ENCODE measurements at places on chromosomes 4 and X.

DNA sequence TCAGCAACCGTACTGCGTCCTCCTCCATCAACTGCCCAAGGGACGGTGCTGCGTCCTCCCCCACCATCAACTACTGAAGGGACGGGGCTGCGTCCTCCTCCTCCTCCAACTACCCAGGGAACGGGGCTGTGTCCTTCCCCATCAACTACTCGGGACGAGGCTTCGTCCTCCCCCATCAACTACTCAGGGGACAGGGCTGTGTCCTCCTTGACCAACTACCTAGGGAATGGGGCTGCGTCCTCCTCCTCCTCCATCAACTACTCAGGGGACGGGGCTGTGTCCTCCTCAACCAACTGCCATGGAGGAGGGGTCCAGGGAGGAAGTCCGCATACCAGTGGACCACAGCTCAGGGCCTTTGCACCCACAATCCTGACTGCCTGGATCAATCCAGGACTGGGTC, 24.4 kb downstream of the PPP2R3B start:
- no peak for DNase-seq

- DNase-seq = no peak
Observed at GRCh38 chr4:157664726-157665125, 444.2 kb downstream of the GRIA2 start.

DNA sequence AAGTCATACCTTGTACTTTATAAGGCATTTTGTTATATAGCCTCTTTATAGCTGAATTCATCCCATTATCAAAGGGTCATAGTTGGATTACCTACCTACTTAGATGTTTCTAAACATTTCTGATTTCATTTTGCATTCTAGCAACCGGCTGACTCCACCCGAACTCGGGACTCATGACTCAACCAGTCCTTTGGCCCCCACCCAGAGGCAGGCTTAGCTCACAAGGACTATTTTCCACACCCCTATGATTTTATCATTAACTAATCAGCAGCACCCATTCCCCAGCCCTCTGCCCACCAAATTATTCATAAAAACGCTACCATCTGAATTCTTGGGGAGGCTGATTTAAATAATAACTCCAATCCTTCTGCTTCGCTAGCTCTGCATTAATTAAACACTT, 79.9 kb upstream of the EGFL6 start:
- DNase-seq = no peak

GRCh38 chr4:48654015-48654664, 125.9 kb downstream of the FRYL start:
- no peak for DNase-seq

- DNase-seq = no peak
Observed at GRCh38 chrX:31929366-31929765, 857.5 kb upstream of the FTHL17 start.

GRCh38 chrX:55028040-55028439, 2.7 kb downstream of the ALAS2 start:
- DNase-seq = no peak

GRCh38 chrX:39308126-39308525, 506.9 kb downstream of the MID1IP1 start:
- DNase-seq = no peak

DNA sequence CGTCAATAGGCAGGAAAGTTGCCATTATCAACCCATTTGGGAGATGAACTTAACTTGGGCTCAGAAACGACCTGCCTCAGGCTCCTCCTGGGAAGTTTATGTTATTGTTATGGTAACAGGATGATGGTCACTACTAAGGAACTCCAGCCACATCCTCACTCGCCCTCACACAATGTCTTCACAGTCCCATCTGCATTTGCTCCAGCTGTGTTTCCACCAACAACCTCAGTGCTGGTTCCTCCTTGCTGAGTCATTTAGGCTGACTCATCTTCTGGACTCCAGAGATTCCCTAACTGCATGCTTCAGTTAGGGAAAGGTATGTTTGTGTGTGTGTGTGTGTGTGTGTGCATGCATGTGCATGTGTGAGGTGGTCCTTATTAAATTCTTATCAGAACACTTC, 293.4 kb upstream of the BOD1L1 start:
- no peak for DNase-seq

DNA sequence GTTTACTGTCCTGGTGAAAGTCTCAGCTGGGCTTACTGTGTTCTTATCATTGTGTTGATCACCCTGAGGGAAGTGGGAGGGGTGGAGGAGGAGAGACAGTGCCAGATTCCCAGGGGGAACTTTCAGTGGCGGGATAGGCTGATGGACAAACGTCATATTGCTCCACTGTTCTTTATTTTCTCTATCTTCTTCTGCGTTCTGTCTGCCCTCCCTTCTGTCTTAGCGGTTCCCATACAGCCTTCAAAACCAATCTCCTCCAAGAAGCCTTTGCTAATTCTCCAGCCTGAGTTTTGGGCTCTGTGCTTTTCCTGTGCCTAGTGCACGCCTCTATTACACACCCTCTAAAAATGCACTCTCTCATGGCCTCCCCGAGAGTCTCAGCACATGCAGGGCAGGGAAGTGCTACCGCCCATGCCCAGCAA, 448.7 kb upstream of the FAT1 start:
- no peak for DNase-seq

GRCh38 chr4:184544788-184545409, 70.5 kb upstream of the IRF2 start:
- DNase-seq = no peak

DNA sequence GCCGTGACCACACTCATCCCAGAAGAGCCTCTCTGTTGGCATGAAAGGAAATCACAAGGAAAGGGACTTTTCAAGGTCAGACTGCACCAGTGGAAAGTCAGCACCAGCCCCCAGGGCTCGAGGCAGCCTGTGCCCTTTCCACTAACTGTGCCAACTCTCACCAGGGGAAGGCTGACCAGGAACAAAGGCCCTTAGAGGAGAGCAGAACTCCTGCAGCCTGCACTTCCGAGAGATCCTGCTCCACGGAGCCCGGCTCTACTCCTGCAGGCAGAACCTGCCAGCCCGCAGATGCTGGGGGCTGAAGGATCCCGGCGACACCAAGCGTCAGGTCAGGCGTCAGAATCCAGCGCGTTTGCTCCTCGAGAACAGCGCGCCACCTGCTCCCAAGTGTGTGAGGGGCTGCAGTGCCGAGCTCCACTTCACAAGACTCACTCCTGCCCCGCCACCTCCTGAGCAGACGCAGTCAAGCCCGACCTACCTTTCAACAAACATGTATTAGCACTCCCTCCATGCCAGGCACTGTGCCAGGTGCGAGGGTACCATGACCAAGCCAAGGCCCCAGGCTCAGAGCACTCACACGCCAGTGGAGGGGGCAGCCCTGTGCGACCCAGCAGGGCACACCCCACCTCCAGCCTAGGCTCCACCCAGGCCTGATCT, 13.6 kb upstream of the HELT start:
- DNase-seq = no peak
